ENCODE measurements at places on chromosomes 5 and 9.

- DNase-seq: no peak
These were observed 41.5 kb downstream of the MEGF10 start for GRCh38 chr5:127331890-127332649.

DNA sequence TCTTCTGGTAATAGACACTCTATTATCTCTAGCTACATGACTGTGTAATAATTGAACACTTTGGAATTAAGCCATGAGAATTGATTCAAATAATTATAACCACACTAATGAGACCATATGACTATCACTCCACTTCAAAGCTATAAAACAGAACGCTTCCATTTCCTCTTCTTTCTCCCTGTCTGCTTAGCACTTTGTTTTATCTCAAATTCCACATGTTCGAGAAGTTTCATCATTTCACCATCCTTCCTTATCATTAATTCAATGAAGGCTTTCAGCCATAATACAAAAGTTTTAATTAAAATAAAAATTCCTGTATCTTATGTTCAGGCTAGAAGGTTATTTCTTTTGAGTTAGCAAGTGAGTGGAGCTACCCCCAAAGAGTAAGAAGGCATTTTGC is 7.4 kb upstream of the DCTN4 start:
- DNase-seq: no peak

- DNase-seq: no peak
These were observed 88.7 kb downstream of the CFAP90 start for GRCh38 chr5:7762267-7762666.

- no peak for DNase-seq
These were observed 149.7 kb downstream of the FGF18 start for GRCh38 chr5:171569065-171569712.

GRCh38 chr5:33964132-33964700 is 20.3 kb downstream of the SLC45A2 start:
- no peak for DNase-seq

All from AG20443 (cell line).